A549 treated with RU486 at 1 μM for 4 hours (cell line): ENCODE measurements at places on chromosomes 11 and 22. TPM values are rescaled to one million over a fixed set of nuclear protein-coding genes. Genes with fewer than 3 reads are reported as not detected.

OR2D2 gene
- total RNA-seq = not detected in 5 replicates

WNT7B gene
- total RNA-seq = 92.2 to 135 TPM (median 126 TPM) in 5 replicates

SELENOO gene
- total RNA-seq = 12.7 to 21.3 TPM (median 18.0 TPM) in 5 replicates

APOBEC3F gene
- total RNA-seq = 1.9 to 2.8 TPM (median 2.1 TPM) in 5 replicates

PCNX3 gene
- total RNA-seq = 24.0 to 39.4 TPM (median 33.5 TPM) in 5 replicates

OPCML gene
- total RNA-seq = not detected in 5 replicates

GNAZ gene
- 2.2 to 3.2 TPM (median 2.5 TPM) in 5 replicates for total RNA-seq

RTN4RL2 gene
- total RNA-seq = 60.5 to 129 TPM (median 112 TPM) in 5 replicates

GSTT4 gene
- total RNA-seq = not detected in 5 replicates

KRTAP5-1 gene
- not detected in 5 replicates for total RNA-seq

HPS5 gene
- total RNA-seq = 9.4 to 16.0 TPM (median 13.4 TPM) in 5 replicates

FCHSD2 gene
- total RNA-seq = 9.5 to 11.8 TPM (median 11.0 TPM) in 5 replicates

ANKK1 gene
- 0.03 to 0.07 TPM in 2 of 5 replicates, not detected in the others for total RNA-seq

CDKN1C gene
- total RNA-seq = 0.39 to 0.85 TPM (median 0.73 TPM) in 5 replicates

PHETA2 gene
- not detected in 5 replicates for total RNA-seq

GLYAT gene
- total RNA-seq = not detected in 5 replicates

MOGAT2 gene
- total RNA-seq = not detected in 5 replicates

LMO1 gene
- total RNA-seq = 1.8 to 3.4 TPM (median 3.3 TPM) in 5 replicates

SSTR3 gene
- not detected in 5 replicates for total RNA-seq

OR10D3 gene
- total RNA-seq = not detected in 5 replicates

OR8D4 gene
- total RNA-seq = not detected in 5 replicates

TBX10 gene
- total RNA-seq = not detected in 5 replicates

PNPLA5 gene
- 0.07 TPM in 1 of 5 replicates, not detected in the others for total RNA-seq

CDHR5 gene
- 0.05 to 0.14 TPM in 2 of 5 replicates, not detected in the others for total RNA-seq

RFPL2 gene
- 0.09 to 0.23 TPM (median 0.13 TPM) in 4 of 5 replicates, not detected in the other for total RNA-seq

SSH3 gene
- total RNA-seq = 14.9 to 26.6 TPM (median 24.6 TPM) in 5 replicates

CCDC82 gene
- 6.8 to 21.8 TPM (median 16.5 TPM) in 5 replicates for total RNA-seq

CABP4 gene
- total RNA-seq = not detected in 5 replicates

MAPK8IP1 gene
- 5.3 to 7.8 TPM (median 5.9 TPM) in 5 replicates for total RNA-seq

CCDC89 gene
- total RNA-seq = not detected in 5 replicates

EXPH5 gene
- total RNA-seq = 0.02 to 0.06 TPM (median 0.04 TPM) in 4 of 5 replicates, not detected in the other

YPEL4 gene
- 0.32 to 0.39 TPM (median 0.34 TPM) in 5 replicates for total RNA-seq

SLC17A6 gene
- total RNA-seq = not detected in 5 replicates

HTR3A gene
- total RNA-seq = not detected in 5 replicates

MYO7A gene
- total RNA-seq = 1.1 to 1.4 TPM (median 1.2 TPM) in 5 replicates

CREBZF gene
- total RNA-seq = 15.3 to 33.0 TPM (median 32.6 TPM) in 5 replicates

XNDC1N gene
- total RNA-seq = 2.5 to 4.1 TPM (median 3.6 TPM) in 5 replicates

KRTAP5-10 gene
- not detected in 5 replicates for total RNA-seq

SCUBE1 gene
- 0.05 to 0.31 TPM (median 0.12 TPM) in 5 replicates for total RNA-seq

SPINDOC gene
- total RNA-seq = 31.9 to 56.2 TPM (median 48.0 TPM) in 5 replicates

HDAC10 gene
- total RNA-seq = 6.3 to 11.7 TPM (median 9.3 TPM) in 5 replicates

CLTCL1 gene
- 4.4 to 5.3 TPM (median 4.5 TPM) in 5 replicates for total RNA-seq

FADS2 gene
- 246 to 335 TPM (median 271 TPM) in 5 replicates for total RNA-seq

POU2F3 gene
- 0.10 TPM in 1 of 5 replicates, not detected in the others for total RNA-seq

GLB1L2 gene
- 1.8 to 2.4 TPM (median 2.0 TPM) in 5 replicates for total RNA-seq

MS4A12 gene
- not detected in 5 replicates for total RNA-seq

PTGDR2 gene
- total RNA-seq = 0.05 to 0.06 TPM (median 0.06 TPM) in 3 of 5 replicates, not detected in the others

ALDH3B1 gene
- 112 to 141 TPM (median 115 TPM) in 5 replicates for total RNA-seq

UCP2 gene
- total RNA-seq = 69.6 to 84.6 TPM (median 79.5 TPM) in 5 replicates

TMPRSS6 gene
- total RNA-seq = not detected in 5 replicates

APOL4 gene
- not detected in 5 replicates for total RNA-seq

STK33 gene
- 2.5 to 5.6 TPM (median 3.5 TPM) in 5 replicates for total RNA-seq

JAML gene
- total RNA-seq = not detected in 5 replicates
